A549 treated with CpdA at 1 μM for 4 hours (cell line): ENCODE measurements at places on chromosomes 12 and 14. TPM values are rescaled to one million over a fixed set of nuclear protein-coding genes. Genes with fewer than 3 reads are reported as not detected.

Gene DPF3
- 0.10 to 0.61 TPM (median 0.27 TPM) in 5 replicates for total RNA-seq

Gene PPTC7
- 17.5 to 20.1 TPM (median 18.5 TPM) in 5 replicates for total RNA-seq

Gene LUM
- total RNA-seq, result 0.12 to 0.28 TPM (median 0.24 TPM) in 5 replicates

Gene CCDC38
- total RNA-seq, result 0.06 to 0.24 TPM (median 0.12 TPM) in 5 replicates

Gene DAD1
- total RNA-seq, result 322 to 375 TPM (median 345 TPM) in 5 replicates

Gene MAGOHB
- total RNA-seq, result 46.2 to 69.7 TPM (median 56.1 TPM) in 5 replicates

Gene ACOT4
- total RNA-seq, result 1.4 to 2.2 TPM (median 2.0 TPM) in 5 replicates

Gene ARHGEF40
- 9.2 to 13.5 TPM (median 12.9 TPM) in 5 replicates for total RNA-seq

Gene DPPA3
- total RNA-seq, result not detected in 5 replicates

Gene VWF
- total RNA-seq, result 0.09 to 0.48 TPM (median 0.15 TPM) in 5 replicates

Gene FSCB
- total RNA-seq, result not detected in 5 replicates

Gene NYNRIN
- total RNA-seq, result 0.13 to 0.48 TPM (median 0.16 TPM) in 5 replicates

Gene C12orf60
- total RNA-seq, result 1.4 to 1.8 TPM (median 1.5 TPM) in 5 replicates
